Activated naive CD4-positive, alpha-beta T cell treated with anti-CD3 and anti-CD28 coated beads for 36 hours (primary cell): ENCODE measurements at places on chromosomes 5 and 9. TPM values are rescaled to one million over a fixed set of nuclear protein-coding genes. Genes with fewer than 3 reads are reported as not detected.

THBS4 gene
- 1.1 TPM for total RNA-seq

TTC39B gene
- total RNA-seq: 46.4 TPM

- H3K36me3 ChIP-seq: no peaks in the 10 kb centered on the region
- H3K27ac ChIP-seq: no peak overlapping the region
- peaks cover 3% of the 10 kb centered on the region for H3K27me3 ChIP-seq
- H3K4me1 ChIP-seq: peaks cover 2% of the 10 kb centered on the region
These were observed 756 bp downstream of the VAV2 start for GRCh38 chr9:133991214-133991921.

DNA sequence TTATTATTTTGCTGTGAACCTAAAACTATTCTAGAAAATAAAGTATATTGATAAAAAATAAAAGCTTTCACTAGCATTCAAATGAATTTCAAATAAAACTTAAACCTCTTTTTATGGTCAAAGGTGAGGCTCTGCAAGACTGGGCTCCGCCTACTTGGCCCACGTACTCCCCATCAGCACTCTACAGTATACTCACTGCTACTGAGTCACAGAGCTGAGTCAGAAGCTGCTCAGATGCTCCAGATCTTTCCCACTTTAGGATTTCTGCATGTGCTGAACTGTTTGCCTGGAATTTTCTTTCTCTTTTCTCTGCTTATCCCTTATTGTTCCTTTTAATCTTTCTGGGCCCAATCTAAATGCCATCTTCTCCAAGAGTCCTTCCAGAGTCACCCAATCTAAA is 331.9 kb upstream of the CCNG1 start:
- H3K4me1 ChIP-seq: no peaks in the 10 kb centered on the region
- H3K36me3 ChIP-seq: no peaks in the 10 kb centered on the region
- DNase-seq: no peak
- no peaks in the 10 kb centered on the region for H3K27me3 ChIP-seq
- no peak overlapping the region for H3K4me3 ChIP-seq
- H3K27ac ChIP-seq: no peak overlapping the region

- no peaks in the 10 kb centered on the region for H3K27me3 ChIP-seq
- H3K4me3 ChIP-seq: no peak overlapping the region
- H3K36me3 ChIP-seq: no peaks in the 10 kb centered on the region
These were observed 814.2 kb upstream of the GRAMD2B start for GRCh38 chr5:125609011-125609410.
